ENCODE measurements at places on chromosomes 11 and 22.

- DNase-seq: no peak
These were observed 11.2 kb downstream of the OR5M11 start for GRCh38 chr11:56531856-56532255.

- DNase-seq: peak; percentile 62
These were observed 88.5 kb downstream of the MYEOV start for GRCh38 chr11:69382131-69383128.

GRCh38 chr11:131441051-131441810, 70.8 kb downstream of the NTM start:
- no peak for DNase-seq

DNA sequence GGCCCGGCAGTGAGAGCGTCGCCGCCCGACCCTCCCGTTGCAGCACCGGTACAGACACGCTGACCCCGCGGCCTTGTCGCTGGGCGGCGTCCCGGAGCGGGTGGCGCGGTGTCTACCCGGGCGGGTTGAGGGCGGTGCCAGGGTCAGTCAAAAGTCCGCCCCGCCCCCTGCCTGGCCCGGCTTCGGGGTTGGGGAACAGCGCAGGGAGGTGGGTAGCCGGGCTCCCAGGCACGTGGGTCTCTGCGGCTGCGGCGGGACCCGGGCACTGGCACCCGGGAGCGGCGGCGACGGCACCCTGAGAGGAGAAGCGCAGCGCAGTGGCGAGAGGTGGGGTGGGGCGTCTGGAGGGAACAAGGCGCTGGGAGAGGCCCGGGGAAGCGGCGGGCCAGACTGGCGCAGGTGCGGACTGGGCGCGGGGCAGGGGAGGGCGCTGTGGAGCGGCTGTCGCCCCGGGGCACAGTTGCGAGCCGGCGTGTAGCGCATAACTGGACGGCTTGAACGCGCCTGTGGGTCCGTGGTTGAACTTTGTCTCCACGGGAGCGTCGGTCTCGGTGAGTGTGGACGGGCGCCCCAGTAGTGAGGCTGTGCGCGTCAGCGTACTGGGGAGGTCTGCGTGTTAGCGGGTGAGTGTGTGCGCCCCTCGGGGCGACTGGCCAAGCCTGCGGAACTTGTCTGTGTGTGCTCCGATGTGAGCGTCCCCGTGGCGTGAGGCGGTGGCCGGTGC, at the start of gene P2RY2:
Gene P2RY2, plus strand, starts transcription at position 176 of the 724 bp plus-strand sequence. CDS start 15,879 bp downstream, outside the sequence.
- DNase-seq: peak; percentile 22

GRCh38 chr11:13308704-13309103, 31.1 kb downstream of the BMAL1 start:
- DNase-seq: no peak

- DNase-seq: no peak
These were observed 78.6 kb downstream of the PARVA start for GRCh38 chr11:12455938-12456337.

GRCh38 chr11:126611438-126611837, 256.0 kb downstream of the ST3GAL4 start:
- DNase-seq: no peak

- peak; percentile 37 for DNase-seq
These were observed 36.5 kb downstream of the POU2AF3 start for GRCh38 chr11:111334532-111335502.

GRCh38 chr11:94090401-94090800, 38.2 kb upstream of the PANX1 start:
- no peak for DNase-seq

GRCh38 chr11:4546878-4547277, 1.9 kb downstream of the OR52M1 start:
- no peak for DNase-seq

DNA sequence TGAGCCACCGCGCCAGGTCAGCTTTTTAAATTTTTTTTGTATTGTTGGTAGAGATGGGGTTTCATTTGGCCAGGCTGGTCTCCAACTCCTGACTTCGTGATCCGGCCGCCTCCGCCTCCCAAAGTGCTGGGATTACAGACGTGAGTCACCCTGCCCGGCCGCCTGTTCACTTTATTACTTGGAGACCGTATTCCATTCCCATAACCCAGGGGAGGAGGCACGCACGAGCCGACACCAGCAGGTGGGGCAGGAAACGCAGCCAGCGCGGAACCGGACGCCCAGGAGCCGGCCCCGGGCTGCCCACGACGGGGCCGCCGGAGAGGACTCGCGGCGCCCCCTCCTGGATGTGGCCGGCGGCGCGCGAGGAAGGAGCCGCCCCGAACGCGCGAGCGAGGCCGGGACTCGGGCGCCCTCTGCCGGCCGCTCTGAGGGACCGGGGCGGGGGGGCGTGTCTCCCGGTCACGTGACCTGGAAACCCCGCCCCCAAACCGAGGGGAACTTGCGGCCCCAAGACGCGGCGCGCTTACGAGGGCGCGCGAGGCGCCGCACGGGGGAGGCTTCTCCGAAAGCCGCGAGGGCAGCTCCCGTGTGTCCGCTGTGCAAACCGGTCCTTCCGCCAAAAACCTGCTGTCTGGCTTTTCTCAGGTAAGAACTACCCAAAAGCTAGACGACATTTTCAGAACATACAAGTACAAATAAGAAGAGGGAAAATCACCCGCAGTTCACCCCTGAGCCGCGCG, 11.6 kb upstream of the RNH1 start:
- DNase-seq: no peak

GRCh38 chr11:113504071-113504470, 28.9 kb upstream of the DRD2 start:
- no peak for DNase-seq

- no peak for DNase-seq
These were observed 226.7 kb upstream of the NARS2 start for GRCh38 chr11:78801161-78801884.

- DNase-seq: peak; percentile 43
These were observed 82.2 kb downstream of the PISD start for GRCh38 chr22:31579835-31580242.

- DNase-seq: peak; percentile 39
These were observed 8.8 kb upstream of the PLA2G3 start for GRCh38 chr22:31148953-31149627.

- no peak for DNase-seq
These were observed 234.4 kb downstream of the KCNA4 start for GRCh38 chr11:29782447-29782846.

- no peak for DNase-seq
These were observed 71.9 kb downstream of the LDLRAD3 start for GRCh38 chr11:36015799-36016198.

GRCh38 chr22:38219632-38220031, 17.8 kb downstream of the MAFF start:
- DNase-seq: no peak

DNA sequence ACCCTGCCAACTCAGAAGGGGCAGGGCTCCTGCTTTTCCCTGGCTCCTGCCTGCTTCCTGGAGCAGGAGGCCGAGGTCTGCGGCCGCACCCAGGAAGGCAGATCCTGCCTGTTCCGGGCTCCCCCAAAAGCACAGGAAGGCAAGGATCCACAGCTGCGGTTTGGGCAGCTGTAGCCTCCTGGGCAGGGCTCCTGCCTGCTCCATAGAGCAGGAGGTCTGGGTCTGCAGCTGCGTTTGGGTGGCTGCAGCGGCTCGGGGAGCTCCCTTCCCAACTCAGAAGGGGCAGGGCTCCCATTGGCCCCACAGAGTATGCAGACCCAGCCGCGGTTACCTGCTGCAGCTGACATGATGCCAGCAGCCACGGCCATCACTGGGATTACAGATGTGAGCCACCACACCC, 5.5 kb downstream of the UPK2 start:
- no peak for DNase-seq

DNA sequence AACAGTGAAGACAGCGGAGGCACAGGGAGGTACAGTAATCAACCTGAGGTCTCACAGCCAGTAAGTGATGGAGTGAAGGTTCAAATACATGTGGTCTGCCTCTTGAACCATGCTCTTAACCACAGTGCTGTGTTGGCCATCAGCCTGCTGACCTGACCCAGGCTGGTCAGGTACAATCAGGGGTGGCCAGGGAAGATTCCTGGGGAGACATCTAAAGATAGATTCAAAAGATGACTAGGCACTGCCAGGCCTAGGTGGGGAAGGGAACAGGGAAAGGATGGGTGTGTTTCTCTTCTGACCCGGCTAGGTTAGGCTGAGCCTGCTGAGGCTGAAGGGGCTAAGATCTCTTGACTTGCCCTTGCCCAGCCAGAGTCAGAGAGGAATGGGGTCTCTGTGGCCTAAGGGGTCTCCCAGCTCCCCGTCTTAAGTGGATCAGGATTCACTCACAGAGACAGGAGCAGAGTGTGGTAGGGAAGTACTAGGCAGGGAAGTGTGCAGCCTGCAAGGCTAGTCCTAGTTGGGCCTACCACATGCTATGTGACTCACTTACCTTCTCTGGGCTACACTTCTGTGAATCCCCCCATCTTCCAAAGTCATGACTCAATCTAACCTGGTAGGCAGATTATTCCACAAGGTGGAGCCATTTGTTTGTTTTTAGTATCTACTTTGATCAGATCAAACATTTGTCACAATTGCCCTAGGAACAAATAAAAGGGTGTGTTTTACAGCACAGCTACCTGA, 10.4 kb upstream of the SREBF2 start:
- peak; percentile 31 for DNase-seq

DNA sequence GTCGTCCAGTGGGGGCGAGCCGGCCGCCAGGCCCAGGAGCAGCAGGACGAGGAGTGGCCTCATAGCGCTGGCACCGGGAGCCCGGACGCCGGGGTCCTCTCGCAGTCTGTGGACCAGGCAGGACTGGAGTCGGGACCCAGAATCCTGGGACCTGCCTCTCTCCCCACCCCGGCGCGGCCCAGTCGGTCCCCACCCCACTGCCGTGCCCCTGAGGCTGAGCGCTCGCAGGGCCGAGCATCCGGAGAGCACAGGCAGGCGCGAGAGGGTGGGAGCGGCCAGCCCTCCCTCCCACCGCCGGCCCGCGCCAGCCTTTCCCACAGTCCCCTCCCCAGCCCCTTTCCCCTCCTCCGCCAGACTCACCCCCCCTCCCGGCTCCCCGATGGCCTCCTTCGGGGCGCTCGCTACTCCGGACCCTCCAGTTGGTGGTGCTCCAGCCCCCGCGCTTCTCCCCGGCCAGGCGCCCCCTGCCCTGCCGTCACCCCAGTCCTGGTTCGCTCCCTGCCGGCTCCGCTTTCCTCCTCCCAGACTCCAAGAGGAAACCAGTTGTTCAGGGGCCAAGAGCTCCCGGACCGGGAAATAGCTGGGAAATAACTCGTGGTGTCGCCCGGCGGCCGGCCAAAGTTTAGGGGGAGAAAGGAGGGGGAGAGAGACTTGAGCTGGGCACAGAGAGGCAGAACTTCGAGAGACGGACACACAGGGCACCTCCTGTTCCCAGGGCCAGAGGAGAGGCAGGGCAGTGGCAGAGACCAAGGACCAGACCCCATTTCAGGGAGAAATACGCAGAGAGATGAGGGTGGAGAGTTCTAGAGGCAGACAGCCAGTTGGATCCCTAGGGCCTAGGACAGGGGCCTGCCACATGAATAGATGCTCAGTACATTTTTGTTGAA, at the start of gene C1QTNF5:
Gene C1QTNF5, minus strand, starts transcription at position 549 of the 887 bp plus-strand sequence. Its CDS starts 486 bp downstream, at position 63.
- DNase-seq: no peak

GRCh38 chr22:23894710-23895598, 771 bp downstream of the MIF start:
- DNase-seq: peak; percentile 37

DNA sequence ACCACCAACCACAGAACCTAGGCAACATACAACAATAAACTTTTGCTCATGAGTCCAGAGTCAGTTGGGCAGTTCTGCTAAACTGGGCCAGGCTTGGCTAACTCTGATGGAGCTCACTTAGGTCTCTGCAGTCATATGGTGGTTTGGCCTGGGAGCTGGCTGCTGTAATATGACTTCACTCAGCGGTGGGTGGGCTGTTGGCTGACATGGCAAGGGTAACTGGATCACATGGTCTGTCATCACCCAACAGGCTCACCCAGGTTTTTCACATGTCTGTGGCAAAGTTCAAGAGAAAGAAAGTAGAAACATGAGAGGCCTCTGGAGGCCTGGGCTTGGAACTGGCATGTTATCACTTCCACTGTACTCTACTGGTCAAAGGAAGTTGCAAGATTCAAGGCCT, 43.2 kb upstream of the CLMP start:
- DNase-seq: no peak

DNA sequence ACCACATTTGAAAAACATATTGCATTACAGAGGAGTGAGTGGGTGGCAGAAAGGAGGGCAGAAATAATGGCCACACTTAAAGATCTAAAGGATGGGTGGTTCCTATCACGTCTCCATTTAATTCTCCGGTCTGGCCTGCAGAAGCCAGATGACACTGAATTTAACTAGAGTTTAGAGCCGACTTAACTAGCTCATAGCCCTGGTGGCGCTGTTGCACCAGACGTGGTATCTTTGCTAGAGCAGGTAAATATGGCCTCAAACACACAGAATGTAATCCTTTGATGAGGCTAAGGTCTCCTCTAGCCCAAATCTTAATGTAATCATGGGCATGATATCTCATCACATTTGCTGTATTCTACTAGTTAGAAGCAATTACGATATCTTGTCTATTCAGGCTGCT, 51.5 kb upstream of the GAL start:
- peak; percentile 56 for DNase-seq

- no peak for DNase-seq
These were observed 9.9 kb upstream of the KCNJ5 start for GRCh38 chr11:128881221-128881620.

- no peak for DNase-seq
These were observed 2.8 kb downstream of the ZNHIT2 start for GRCh38 chr11:65114538-65115171.

DNA sequence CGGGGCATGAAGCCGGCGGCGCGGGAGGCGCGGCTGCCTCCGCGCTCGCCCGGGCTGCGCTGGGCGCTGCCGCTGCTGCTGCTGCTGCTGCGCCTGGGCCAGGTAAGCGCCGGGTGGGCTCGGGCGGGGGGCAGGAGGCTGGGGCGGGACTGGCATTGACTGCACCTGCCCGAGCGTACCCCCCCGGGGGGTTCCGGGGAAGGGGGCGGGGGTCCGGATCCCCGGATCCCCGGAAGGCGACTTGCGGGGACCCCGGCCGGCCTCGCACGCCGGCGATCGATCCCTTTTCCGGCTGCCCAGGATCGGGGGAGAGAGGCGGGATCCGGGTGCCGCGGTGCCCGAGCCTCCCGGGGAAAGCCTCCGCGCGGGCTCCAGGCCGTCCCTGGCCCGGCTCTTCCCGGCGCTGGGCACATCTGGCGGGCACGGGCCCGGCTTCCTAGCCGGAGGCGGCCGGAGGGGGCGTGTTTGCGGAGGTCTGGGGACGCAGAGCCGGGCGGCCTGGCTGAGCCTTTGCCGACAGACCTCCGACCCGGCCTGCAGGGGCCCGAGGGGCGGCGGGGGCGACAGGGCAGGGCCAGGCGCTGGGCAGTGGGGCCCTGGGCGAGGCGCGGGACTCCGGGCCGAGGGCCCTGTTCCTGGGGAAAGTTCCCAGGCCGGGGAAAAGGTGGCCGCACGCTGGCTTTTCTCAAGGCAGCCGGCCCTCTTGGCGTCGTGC, 705 bp downstream of the PTPRJ start:
- DNase-seq: no peak

GRCh38 chr22:46673662-46674236, 53.6 kb downstream of the GRAMD4 start:
- no peak for DNase-seq

- DNase-seq: no peak
These were observed 39.3 kb downstream of the AMBRA1 start for GRCh38 chr11:46554213-46555147.
